ENCODE measurements at places on chromosomes 1 and 21.

DNA sequence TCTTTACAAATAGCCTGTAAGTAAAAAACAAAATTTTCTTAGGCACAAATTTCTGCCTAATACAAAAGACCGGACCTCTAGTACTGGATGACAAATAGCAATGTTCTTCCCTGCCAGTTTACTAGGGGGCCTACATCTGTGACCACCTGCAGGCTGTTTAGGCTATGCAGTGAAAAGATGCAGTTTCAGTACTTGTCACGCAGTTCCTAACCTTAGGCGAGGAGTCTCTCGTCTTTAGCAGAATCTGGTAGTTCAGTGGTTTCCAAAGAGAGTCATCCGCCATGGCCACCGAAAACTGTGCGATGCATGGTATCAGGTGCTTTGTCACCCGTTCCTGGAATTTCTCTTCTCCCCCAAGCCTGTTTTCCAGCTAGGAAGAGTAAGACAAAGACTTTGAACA lies 29.6 kb downstream of the LGALS8 start:
- no peak for DNase-seq

GRCh38 chr1:213704941-213705340 lies 282.8 kb upstream of the PROX1 start:
- no peak for DNase-seq

GRCh38 chr1:30234091-30234490 lies 489.3 kb downstream of the MATN1 start:
- no peak for DNase-seq

DNA sequence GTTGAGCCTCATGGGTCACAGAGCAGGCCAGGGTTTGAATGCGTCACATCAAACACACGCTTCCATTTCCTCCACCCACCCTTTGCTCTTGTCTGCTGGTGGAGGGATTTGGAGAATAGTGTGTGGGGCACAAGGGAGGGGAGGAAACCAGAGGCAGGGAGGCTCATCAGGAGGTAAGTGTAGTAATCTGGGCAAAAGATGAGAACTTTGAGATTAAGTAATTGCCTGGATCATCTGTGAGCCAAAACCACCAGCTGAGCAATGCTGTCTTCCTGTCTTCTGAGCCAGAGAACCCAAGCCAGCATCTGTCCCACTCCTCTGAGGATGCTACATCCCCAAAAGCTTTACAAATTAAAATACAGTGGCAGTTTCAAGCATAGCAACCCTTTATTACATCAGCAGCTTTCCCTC lies 45.2 kb downstream of the C8B start:
- DNase-seq: no peak

- no peak for DNase-seq
Measured at GRCh38 chr1:58363585-58363984, 182.9 kb downstream of the OMA1 start.

GRCh38 chr1:11397151-11397901 lies 81.6 kb upstream of the DISP3 start:
- DNase-seq: no peak

DNA sequence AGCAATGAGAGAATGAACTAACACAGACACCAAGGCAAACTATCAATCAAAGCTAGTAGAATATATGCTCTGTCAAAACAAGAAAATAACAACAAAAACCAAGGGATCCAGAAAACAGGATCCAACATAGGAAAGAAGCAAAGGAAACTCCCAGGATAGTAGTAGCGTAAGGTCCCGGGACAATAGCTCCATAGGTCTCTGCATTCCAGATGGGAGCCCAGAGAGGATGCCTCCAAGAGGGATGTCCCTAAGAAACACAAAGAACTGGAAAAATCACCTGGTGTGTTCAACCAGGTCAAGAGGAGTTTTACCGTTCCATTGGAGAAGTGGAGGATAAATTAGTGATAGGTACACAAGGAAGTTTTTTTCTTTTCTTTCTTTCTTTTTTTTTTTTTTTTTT lies 5.7 kb upstream of the FAM43B start:
- DNase-seq: no peak

GRCh38 chr1:110634455-110635311 lies 28.5 kb upstream of the KCNA2 start:
- no peak for DNase-seq

GRCh38 chr21:39317134-39318090 lies 4.0 kb upstream of the BRWD1 start:
- DNase-seq: no peak

DNA sequence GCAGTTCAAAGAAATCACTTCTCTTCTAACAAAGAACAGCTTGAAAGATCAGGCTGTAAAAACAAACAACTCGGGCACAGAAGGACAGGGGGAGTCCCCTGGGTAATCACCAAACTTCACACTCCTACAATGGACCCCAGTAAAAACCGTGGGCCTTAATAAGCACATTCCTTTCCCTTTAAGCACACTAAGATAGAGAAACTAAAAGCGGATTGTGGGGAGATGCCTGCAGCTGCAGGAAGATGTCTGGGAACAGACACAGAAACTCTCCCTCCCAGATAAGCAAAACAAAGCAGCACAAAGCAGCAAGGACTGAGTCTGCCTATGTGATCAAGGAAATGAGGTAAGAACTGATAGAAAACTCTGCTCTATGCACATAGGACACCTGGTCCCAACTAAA lies 37.6 kb upstream of the CTBS start:
- no peak for DNase-seq

All from GDM1 (cell line).